Hematopoietic multipotent progenitor cell treated with erythropoietin and hydrocortisone succinate and interleukin-3 and kit ligand, for 17 days (in vitro differentiated cells): ENCODE measurements at places on chromosomes 4 and X.

DNA sequence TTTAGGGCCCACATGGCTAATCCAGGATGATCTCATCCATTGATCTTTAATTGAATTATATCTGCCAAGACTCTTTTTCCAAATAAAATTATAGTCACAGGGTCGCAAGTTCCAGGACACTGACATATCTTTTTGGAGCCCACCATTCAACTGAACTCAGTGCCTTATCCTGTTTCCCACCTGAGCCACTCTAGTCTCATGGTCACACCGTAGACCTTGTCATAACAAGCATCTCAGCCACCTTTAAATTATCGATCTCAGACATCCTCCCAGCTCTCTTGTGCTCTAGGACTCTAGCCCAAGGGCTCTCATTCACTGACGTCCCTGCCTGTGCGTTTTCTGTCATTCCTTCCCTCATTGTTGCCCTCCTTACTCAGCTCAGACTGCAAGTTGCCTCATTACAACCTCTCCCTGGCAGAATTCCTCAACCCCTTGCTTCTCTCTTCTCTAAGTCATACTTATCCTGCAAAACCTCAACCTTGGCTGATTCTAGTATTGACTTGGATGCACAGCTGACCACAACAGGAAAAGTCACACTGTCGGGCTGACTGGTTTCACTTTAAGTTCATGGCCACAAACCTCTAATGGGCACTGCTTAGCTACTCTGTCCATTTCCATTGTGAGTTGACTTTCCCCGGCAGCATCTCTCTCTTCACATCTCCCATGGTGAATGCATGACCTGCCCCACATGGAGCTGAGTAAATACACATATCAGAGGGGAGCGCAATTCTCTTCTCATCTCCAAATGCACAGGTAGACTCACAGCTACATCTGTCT, 91.0 kb upstream of the TRIM2 start:
- DNase-seq, result no peak

GRCh38 chr4:179116581-179116980, 1674.3 kb upstream of the AGA start:
- DNase-seq, result no peak

GRCh38 chr4:3823496-3824341, 57.5 kb downstream of the ADRA2C start:
- DNase-seq, result no peak

DNA sequence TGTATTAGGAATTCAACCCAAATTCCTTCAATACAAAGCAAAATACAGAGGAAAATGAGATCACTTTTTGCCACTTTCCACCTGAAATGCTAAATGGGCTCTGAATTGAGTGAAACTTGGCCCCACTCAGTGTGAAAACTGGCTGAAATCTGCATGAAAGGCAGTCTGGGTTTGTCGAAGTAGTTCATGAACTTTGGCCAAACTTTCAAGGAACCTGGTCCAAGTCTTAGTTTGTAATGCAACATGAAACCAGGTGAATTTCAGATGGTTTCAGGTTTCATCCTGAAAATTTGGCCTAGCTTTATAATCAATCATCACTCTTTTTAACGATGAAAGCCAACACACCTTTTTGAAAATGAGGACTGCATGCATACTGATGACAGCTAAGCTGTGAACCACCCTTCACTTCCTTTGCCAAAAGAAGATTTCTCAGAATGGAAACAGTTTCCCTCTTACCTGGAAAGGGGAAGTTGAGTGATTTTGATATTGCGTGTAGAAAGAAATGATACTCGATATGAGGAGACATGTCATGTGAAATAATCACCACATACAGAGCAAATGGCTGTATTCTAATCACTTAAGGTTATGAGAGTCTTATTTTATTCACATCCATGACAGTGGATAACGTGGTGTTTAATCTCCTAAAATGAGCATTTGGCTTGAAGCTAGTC, 209.9 kb upstream of the ETNPPL start:
- no peak for DNase-seq

DNA sequence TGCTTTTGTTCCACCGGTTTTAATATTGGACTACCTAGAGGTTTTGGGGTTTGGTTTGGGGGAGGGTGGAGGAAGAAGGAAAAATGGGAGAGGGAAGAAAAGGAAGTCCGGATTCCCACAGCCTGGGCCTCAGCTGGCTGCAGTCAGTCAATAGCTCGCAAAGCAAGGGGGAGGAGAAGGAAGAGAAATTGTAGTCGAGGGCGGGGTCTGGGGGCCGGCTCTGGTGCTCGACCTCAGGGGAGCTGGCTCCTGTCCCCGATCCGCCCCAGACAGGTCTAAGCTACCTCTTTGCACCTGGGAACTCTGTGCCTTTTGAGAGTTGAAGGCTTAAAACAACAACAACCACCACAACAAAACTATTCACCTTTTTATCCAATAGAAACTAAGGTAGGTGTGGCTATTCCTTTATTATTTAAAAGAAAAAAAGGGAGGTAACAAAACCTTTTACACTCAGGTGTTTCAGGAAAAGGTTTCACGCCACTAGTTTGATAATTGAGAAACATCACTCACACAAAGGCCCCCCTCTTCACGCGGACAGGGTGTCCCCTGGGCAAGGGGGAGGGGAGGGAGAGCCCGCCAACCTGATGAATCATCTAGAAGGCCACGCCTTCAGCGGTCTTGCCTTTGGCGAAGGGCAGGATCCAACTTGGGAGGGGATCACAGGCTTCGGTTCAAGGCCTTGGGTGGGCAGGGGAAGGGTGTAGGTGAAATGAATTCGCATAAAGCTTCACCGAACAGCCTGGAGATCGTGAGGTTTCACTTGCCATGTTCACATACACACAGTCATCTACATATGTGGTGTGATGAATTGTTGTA, 1.6 kb upstream of the LNX1 start:
- DNase-seq, result no peak

DNA sequence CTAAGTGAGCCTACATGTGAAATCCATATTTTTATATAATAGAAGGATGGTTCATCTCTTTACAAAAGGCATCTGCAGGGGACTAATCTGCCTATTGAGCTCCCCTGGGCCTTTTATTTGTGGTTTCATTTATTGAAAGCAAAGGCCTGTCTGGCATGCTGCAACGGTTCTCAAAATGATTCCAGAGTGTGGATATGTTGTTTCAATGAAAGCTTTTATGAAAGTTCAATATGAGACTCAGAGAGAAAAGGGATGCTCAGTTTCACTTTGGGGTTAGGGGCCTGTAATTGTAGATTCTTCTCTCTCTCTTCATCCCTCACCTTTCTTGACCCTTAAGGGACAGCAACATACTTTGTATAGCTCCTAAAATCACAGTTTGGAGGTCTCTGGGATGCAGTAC, 204.2 kb upstream of the CASK start:
- no peak for DNase-seq

- no peak for DNase-seq
Measured at GRCh38 chrX:11319806-11320520, 26.8 kb downstream of the AMELX start.

GRCh38 chrX:70219938-70220764, 14.3 kb upstream of the AWAT1 start:
- peak; percentile 34 for DNase-seq

DNA sequence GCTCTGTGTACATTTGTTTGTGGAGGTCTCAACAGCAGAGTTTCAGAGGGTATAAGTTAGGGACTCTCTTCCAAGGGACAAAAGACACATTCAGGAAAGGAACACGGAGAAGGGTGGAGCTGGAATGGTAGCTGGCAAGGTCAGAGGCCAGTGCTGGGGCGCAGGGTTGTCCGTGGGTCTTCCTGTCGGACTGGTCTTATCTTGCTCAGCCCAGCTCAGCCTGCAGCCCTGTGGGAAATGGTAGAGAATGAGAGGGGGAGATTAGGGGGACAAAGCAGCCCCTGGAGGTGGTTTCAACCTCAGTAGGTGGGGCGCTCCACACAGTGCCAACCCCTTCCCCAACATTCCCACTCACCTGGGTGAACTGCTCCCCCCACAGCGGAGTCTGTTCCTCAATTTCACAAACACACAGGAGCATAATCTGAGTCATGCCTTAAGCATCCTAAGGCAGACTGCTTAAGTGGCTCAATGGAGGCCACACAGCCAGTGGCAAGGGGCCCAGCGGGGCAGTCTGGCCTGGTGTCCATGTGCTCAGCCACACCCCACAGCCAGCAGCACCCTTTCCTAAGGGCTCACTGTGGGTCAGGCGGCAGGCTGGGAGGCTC, 6.9 kb upstream of the HDAC6 start:
- DNase-seq, result no peak

DNA sequence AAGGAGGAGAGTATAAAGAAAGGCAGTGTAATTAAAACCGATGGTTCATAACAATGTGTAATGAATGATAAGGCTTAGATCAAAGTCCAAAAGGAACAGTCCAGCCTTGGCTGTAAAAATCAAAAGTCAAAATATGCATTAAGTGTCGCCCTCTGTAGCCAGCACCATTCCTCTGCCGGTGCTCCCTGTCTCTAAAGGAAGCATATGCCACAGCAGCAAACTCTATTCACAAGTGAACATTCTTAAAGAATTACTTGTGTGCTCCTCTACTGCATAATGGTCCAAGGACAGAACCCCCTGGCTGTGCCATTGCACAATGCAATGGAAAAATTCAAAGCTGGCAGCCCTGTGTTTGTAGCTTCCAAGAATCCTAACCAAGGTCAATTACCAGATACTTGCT, 16.3 kb upstream of the MBNL3 start:
- peak; percentile 8 for DNase-seq

- DNase-seq, result no peak
Measured at GRCh38 chrX:149198980-149199732, 305.9 kb downstream of the IDS start.

- no peak for DNase-seq
Measured at GRCh38 chrX:132677233-132677716, 188.4 kb upstream of the MBNL3 start.

DNA sequence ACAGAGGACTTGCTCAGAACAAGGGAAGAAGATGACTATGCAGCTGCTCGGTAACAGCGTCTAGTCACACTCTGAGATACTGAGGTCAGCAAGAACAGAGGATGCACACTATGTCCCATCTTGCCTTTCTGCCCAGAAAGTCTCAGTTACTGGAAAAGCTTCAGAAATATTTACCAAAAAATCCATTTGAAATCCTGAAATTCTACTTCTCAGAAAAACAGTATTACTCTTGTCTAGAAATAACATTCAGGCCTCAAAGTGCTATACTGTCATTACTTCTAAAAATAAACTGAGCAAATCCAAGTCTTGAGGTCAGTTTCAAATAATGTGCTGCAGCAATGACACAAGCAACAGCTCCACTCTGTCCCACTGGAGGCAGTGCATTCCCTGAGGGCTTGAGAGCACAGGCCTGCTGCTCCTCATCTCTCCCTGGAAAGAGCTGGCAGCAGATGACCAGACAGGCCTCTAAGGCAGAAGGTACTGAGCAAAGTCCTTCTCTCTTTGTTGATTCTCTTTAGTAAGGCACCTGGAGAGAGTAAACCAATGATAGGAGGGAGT, 76.9 kb downstream of the CAMK2D start:
- no peak for DNase-seq

DNA sequence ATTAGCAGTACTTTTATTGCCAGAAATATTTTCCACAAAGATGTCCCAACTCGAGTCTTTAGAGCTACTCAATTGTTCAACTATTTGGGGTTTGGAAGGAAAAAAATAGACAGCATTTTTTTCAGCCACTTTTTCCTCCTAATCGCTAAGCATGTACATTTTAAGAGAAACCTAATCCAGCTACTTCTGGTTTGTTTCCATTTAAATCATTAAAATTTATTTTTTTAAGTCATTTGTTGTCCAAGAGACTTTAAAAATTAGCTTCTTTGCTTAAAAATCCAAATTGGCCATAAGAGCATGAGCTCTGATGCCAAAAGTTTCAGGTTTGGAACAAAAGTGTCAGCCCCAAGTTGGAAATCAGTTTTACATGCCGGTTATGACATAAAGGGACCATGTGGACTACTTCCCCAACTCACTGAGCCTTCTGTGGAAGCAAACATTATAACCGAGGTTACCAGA, 186.3 kb upstream of the INTU start:
- DNase-seq, result no peak

GRCh38 chr4:87045659-87046058, 110.8 kb downstream of the AFF1 start:
- DNase-seq, result no peak

GRCh38 chr4:183422962-183423631, 21.3 kb upstream of the CDKN2AIP start:
- no peak for DNase-seq

GRCh38 chr4:159706704-159707103, 603.8 kb downstream of the RAPGEF2 start:
- no peak for DNase-seq

GRCh38 chr4:169530048-169530447, 82.3 kb downstream of the NEK1 start:
- no peak for DNase-seq

DNA sequence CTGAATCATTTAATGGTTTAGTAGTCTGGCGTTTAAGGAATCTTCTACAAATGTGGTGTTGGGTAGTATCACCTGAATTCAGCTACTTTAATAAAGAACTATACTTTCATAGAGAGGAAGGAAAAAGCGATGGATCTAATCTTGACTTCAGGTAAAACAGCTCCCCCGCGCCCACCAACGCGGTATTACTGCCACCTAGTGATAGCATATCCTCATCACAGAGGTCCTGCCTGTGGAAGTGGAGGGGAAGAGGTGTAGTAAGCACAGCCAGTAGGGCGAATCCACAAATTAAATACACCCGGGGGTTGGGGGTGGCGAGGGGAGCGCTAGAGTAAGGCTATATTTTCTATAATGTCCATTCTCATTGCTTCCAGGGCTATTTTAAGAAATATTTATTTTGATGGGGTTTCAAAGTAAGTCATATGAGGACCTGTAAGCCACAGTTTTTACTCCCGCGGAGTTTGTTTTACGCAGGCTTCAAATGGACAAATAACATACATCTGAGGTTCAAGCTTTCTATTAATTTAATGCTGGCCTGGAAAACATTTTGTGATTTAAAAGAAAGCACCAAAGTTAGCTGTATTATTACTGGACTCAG, 8.3 kb upstream of the DAPP1 start:
- DNase-seq, result peak; percentile 61

DNA sequence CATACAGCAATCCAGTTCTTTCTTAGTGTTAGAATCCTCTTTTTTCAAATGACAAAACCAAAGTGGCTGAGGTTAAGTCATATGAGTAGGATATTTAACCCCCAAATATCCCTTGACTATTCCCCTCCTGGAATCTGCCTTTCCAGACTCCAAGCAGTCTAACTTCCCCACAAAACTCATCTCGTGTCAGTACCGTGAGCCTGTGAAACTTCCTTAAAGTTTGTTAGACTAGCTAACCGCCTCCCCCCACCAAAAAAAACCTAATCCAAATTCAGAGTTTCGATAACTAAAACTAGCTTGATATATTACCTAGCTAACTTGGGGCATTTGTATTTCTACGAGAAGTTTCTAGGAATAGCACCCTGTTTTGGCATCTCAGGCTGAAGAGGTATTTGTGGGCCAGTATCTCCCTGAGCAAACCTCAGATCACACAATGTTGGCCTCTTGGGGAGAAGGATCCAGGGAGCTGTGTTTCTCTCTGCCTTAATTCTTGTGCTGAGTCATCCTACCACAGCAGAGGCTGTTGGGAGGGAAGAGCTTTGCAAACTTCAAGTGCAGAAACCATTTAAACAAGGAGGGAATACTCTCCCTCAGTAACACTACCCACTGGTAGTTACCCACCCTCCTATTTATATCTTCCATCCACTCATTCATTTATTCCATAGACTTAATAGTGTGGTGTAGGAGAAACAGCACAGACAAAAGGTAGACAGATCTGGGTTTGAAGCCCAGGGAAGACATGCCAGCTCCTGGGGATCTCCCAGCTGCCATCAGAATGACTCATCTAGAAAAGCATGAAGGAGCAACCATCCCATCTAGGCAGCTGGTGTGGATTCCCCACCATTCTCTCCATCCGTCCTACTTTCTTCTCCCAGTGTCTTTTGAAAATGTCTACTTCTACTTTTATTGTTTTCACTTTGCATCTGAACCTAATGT, 39.3 kb upstream of the TXK start:
- peak; percentile 87 for DNase-seq

GRCh38 chrX:109719264-109719663, 13.8 kb downstream of the ACSL4 start:
- DNase-seq, result no peak
